ENCODE measurements at places on chromosomes 12 and 14. TPM values are rescaled to one million over a fixed set of nuclear protein-coding genes. Genes with fewer than 3 reads are reported as not detected.

LMO3 gene
- total RNA-seq: not detected

ISCA2 gene
- total RNA-seq: 27.9 TPM

ADAMTS20 gene
- total RNA-seq: not detected

RHOJ gene
- not detected for total RNA-seq

FRS2 gene
- total RNA-seq: 18.1 TPM

FAM90A1 gene
- 0.08 TPM for total RNA-seq

CLEC4D gene
- total RNA-seq: not detected

RPL6 gene
- 1,501 TPM for total RNA-seq

OAS1 gene
- 34.9 TPM for total RNA-seq

PDE3A gene
- not detected for total RNA-seq

LRTM2 gene
- not detected for total RNA-seq

ACOT6 gene
- total RNA-seq: not detected

TOMM20L gene
- total RNA-seq: not detected

LIN52 gene
- 11.2 TPM for total RNA-seq

BMAL2 gene
- total RNA-seq: 11.6 TPM

TMEM119 gene
- total RNA-seq: 0.63 TPM

ANKS1B gene
- total RNA-seq: not detected

FBXL14 gene
- total RNA-seq: 26.3 TPM

CYP27B1 gene
- total RNA-seq: 2.0 TPM

RNASE2 gene
- total RNA-seq: not detected

RPL41 gene
- total RNA-seq: 4,973 TPM

ARHGAP9 gene
- total RNA-seq: 247 TPM

DPF3 gene
- 11.3 TPM for total RNA-seq

SIRT4 gene
- total RNA-seq: 1.5 TPM

SLC5A8 gene
- not detected for total RNA-seq

SLC10A1 gene
- total RNA-seq: not detected

SLC38A4 gene
- total RNA-seq: not detected

LRP1-AS gene
- total RNA-seq: not detected

CCDC92 gene
- 21.0 TPM for total RNA-seq

SLC6A15 gene
- total RNA-seq: not detected

DHRS2 gene
- 0.24 TPM for total RNA-seq

CCDC175 gene
- not detected for total RNA-seq

GPR68 gene
- total RNA-seq: 25.1 TPM

CLEC1B gene
- not detected for total RNA-seq

FAM186B gene
- 0.13 TPM for total RNA-seq

LPAR5 gene
- total RNA-seq: 7.5 TPM

KRT1 gene
- not detected for total RNA-seq

YEATS4 gene
- 40.0 TPM for total RNA-seq
